ENCODE measurements at places on chromosomes 6 and 20.

DNA sequence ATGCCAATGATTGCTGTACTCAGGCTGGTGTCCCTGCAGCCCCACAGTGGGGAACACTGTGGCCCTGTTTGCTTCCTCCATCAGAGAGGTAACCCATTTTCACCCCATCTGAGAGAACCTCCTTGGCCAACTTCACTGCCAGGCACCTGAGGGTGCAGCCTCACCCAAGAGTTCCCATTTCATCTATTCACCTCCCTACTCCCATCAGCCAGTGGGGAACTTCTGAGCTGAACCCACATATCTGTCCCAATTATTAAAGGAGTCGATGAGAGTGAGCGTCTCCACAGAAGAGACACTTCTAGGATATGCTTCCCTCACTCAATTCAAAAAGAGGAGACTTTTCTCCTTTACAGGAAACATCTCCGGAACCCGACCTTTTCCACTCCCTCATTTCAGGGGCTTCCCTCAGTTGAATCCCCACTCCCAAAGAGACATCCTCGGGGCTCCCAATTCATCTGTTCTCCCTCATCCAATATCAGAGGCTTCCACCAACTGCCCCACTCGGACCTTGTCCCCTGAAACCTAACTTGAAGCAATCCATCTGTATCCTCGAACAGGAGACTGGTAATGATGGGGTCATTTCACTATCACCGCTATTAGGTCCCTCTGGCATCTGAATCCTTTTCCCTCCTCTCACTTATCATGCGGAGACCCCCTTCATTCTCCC, 988 bp downstream of the UBE2V1 start:
- DNase-seq = no peak

GRCh38 chr6:152846825-152847224, 96.2 kb downstream of the VIP start:
- no peak for DNase-seq

GRCh38 chr6:106347219-106347618, 13.3 kb upstream of the CRYBG1 start:
- no peak for DNase-seq

DNA sequence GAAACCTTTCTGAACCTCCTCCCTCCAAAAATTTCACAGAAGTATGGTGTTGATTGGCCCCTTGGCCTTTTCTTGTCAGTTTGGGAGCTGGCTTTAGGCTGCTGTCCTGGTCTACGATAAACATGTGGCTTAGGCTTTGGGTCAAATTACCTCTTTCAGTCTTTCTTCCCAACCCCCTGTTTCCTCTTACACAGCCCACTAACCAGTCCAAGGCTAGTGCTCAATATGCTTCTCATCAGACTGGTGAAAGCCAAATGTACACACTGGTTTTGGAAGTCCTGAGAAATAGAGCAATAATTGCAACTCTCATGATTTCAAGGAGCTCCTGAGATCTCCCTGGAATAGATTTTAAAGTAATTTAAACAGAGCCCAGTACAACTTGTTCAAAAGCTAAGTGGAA, 933.7 kb upstream of the GJE1 start:
- no peak for DNase-seq

- no peak for DNase-seq
Observed at GRCh38 chr6:22952097-22952496, 382.7 kb downstream of the HDGFL1 start.

DNA sequence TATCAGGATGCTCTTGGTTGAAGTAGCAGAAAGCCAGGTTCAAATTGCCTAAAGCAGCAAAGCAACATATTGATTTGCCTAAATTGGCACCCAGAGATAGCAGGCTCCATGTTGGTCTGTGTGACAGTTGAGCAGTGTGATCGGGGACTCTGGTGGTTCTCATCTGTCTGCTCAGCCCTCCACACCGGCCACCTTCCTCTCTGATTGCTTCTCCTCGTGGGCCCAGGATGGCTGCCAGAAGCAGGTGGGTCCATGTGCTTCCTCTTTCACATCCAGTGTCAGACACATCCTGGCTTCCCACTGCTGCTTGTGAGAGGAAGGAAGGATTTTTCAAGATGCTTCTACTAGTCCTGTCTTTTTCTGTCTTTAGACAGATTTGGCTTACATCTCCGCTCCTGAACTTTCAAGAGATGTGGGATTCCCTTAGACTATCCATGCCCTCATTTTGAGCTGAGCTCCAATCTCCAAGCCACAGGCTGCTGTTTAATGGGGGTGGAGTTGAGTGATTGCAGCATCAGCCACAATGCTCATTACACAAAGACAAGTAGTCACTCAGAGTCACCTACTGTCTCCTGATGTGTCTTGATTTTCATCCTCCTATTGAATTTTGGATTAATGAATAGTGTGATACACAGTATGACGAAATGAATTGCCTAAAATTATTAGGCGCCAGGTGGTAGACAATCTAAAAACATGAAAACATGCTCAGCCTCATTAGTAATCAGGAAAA, 122.2 kb downstream of the ZDHHC14 start:
- DNase-seq = no peak

DNA sequence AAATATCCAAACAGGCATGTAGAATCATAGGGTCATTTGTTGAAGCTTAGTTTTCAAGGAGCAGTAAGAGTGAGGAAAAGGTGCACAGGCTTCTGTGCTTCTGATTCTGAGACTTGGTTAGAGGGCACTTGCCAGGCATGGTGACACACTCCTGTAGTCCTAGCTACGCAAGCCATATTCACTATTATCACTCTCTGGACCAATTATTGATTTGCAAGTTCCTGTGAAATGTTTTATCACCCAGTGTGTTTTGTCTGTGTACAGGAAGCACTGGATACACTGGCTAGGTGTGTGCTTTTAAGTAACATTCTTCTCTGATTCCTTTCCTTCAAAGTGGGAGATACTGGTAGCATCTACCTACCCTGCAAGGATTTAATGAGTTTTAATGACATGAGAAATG, 76.3 kb downstream of the JARID2 start:
- no peak for DNase-seq

- no peak for DNase-seq
Observed at GRCh38 chr6:144624716-144625115, 339.6 kb downstream of the UTRN start.

DNA sequence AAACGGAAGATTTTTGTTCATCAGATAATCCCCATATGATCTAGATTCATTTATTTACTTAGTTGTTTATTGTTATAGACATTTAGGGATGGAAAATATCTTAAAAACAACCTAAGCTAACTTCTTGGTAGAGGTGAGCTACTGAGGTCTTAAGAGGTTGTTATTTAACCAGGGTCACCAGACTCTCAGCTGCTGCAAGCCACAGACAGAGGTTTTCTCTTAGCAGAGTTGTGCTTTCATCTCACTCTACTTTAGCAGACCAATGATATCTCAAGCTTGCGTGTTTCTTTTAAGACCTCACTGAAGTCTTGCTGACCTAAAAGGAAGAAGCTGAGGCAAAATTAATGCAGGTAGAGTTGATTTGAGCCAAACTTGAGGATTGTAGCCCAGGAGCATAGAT, 43.6 kb downstream of the NCOA7 start:
- DNase-seq = no peak

DNA sequence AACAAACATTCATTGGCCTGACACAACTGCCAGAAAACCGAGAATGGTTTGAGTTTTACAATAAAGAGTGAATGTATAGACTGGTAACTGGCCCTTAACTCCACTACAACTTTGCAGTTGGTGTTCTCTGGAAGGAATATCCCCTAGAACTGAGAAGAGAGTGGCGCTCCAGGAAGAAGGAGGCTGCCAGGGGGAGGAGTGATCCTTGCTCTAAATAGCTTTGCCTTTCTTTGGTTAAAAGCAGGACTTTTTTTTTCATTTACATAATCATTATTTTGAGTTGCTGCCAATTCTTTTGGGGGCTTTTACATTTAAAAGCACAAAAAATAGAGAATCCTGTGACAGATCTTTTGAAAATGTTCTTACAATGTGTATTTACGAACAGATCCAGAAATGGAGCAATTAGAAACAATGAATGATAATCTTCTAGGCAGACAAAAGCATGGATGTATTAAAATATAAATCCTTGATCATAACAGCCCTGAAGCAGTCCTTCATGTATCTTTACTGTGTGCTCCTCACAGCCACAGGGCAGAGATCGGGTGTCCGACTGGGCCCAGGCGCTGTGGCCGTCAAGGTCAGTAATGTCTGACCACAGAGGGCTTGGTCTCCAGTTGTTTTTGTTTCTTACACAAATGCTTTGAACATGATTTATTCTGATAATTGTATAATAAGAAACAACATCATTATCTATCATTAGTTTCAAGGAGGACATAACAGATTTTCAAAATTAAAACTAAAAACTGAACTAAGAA, 612.2 kb downstream of the HDGFL1 start:
- no peak for DNase-seq

DNA sequence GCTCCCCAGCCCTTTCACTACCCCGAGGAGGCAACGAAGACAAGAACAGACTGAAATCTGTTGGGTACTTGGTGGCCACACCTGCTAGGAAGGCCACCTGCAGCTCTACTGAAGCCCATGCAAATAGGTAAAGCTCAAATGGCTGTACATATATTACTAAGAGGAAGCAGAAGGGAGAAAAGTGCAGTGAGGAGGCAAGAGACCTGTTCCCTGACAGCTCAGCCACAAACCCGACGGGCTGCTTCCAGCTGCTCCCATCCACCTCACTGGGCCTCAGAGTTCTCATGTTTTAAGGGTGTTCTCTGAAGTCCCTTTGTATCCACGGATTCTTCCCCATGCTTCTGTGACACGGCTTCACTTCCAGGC, 24.6 kb downstream of the TRAM2 start:
- no peak for DNase-seq

DNA sequence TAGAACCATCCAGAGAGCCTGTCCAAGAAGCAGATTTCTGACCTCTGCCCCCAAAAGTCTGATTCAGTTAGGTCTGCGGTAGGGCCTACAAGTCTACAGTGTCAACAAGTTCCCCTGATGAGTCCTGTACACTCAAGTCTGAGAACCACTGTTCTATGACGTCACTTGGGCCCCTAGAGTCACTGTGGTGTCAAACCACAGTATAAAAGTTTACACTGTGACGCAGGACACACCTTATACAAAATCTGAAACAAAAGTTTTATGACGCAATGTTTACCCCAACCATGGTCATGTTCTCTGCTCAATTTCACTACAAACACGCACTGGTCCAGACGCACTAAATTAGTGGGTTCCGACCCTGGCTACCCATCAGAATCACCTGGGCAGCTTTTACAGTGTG, 17.9 kb downstream of the SLA2 start:
- DNase-seq = no peak

- no peak for DNase-seq
Observed at GRCh38 chr20:37988306-37988954, 44.8 kb downstream of the TTI1 start.

- DNase-seq = no peak
Observed at GRCh38 chr6:94736236-94736635, 841.1 kb upstream of the MANEA start.

DNA sequence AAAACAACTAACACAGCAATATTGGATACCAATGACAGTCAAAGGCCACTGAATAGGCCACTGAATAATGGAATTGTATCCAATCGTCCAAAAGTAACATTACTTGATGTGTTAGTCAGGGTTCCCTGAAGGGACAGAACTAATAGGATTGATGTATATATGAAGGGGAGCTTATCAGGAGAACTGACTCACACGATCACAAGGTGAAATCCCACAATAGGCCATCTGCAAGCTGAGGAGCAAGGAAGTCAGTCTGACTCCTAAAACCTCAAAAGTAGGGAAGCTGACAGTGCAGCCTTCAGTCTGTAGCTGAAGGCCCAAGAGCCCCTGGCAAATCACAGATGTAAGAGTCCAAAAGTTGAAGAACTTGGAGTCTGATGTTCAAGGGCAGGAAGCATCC, 571.4 kb downstream of the PRKN start:
- DNase-seq = no peak

GRCh38 chr20:40797425-40797824, 108.4 kb upstream of the MAFB start:
- no peak for DNase-seq

GRCh38 chr6:101597693-101598092, 204.2 kb downstream of the GRIK2 start:
- no peak for DNase-seq

DNA sequence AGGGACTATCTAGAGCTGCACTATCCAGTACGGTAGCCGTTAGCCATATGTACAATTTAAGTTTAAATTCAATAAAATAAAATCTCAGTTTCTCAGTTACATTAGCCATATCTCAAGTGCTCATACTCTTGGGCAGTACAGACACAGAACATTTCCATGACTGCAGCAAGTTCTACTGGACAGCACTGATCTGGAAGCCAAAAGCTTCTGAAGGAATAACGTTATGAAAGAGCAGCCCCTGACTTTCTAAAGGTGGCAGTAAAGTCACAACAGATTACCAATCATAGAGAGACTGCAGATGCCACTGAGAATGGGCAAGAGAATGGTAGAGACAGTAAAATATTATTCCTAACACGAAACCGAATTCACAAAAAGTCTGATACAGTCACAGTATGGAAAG, 36.8 kb downstream of the NDRG3 start:
- DNase-seq = no peak

DNA sequence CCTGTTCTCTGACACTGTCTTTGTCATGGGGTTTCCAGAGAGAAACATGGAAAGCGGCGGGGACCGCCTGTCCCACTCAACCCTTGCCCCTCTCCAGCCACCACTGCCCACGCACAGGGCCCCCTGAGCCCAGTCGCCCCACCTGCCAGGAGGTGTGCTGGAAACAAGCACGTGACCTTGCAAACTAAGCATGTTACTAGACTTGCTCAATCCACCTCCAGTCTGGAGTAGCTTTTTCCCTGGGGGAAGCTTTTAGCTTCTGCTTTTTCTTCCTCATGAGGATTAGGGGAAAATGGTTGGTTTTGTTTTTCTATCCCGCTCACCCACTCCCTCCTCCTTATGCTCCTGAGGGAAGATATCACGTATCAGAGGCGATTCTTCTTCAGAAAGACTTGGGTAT, 105.7 kb downstream of the PLEKHG1 start:
- DNase-seq = no peak

DNA sequence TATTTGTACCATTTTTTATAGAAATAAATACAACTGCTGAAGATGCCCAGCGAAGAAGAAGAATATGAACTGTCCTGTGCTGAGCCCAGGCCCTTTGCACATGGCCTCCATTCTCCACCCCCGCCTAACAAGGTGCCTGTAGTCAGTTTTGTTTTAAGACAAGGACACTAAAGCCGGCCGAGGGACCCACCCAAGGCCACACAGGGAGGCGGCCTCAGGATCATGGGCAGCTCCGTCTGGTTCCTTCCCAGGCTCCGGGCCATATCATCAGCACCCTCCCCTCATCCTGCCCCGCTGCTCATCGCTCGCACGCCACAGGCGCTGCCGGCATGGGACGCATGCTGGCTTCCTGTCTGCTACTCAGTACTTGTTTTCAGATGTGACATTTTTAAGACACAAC, 21.3 kb downstream of the PSMG4 start:
- DNase-seq = no peak
